ENCODE measurements at places on chromosomes 12 and 14.
A peak's percentile ranks its signal among the peaks of the same experiment; 100 is the strongest.

GRCh38 chr12:24778486-24779304 is 170.2 kb downstream of the BCAT1 start:
- DNase-seq = peak; percentile 51

DNA sequence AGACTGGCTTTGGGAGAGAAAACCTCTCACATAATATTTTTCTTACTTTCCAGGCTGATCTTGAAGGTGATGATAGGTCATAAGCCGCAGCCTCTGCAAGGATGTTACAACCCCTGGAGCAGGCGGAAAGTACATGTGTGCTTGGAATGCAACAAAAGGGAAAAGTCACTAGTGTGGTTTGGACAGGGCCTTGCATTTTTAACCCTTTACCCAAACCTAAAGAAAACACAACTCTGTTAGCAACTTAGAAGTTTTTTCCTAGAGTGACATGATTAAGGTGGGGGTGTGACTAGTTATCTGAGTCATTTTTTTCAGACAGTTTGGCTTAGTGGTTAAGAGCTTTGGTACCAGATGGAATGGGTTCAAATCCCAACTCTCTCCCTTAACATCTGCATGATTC is 97.0 kb downstream of the TMEM30B start:
- DNase-seq = peak; percentile 100

GRCh38 chr12:103679421-103680170 is 92.5 kb downstream of the STAB2 start:
- DNase-seq = no peak

- DNase-seq = peak; percentile 58
These were observed 98.1 kb downstream of the DDHD1 start for GRCh38 chr14:53055003-53055402.

DNA sequence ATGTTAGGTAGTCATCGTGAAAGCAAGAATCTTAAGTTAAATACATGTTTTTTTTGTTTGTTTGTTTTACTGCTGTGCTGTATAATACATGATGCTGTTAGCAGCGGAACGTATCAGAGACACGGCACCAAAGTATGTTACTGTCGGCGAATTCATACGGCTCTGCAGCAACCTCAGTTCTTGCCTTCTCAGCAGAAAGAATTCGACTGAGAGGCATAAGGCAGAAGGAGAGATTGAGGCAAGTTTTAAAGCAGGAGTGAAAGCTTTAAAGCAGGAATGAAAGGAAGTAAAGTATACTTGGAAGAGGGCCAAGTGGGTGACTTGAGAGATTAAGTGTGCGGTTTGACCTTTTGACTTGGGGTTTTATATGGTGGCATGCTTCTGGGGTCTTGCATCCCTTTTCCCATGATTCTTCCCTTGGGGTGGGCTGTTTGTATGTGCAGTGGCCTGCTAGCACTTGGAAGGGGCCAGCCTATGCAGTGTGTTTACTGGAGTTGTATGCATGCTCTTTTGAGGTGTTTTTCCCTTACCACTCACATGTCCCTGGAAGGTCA is 23.7 kb downstream of the LEMD3 start:
- DNase-seq = peak; percentile 12

DNA sequence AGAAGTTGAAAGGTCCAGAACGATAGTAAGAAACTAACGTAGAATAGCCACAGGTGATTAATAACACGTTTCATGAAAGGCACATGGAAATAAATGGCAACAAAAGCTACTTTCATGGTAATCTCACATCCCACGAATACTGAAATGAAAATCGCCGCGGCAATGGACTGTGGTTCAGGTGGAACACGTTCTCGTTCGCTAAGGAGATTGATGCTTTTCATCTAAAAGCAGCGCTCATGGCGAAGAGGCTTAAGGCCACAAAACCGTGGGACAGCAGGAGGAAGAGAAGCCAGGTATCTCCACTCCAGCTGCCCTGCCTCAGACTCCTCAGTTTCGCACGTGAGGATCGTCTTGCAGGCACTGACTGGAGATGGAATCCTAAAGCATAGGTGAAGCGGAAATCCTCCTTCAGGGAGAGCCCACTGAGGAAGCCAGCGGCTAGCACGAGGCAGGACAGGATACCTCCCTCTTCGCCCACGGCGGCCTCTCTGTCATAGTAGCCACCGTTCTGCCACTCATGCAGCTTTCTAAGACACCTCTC is 696 bp upstream of the GPHN start:
- DNase-seq = no peak

GRCh38 chr12:23528316-23528715 is 421.2 kb downstream of the SOX5 start:
- no peak for DNase-seq

GRCh38 chr12:51948066-51948465 is 3.4 kb upstream of the ACVR1B start:
- DNase-seq = no peak

DNA sequence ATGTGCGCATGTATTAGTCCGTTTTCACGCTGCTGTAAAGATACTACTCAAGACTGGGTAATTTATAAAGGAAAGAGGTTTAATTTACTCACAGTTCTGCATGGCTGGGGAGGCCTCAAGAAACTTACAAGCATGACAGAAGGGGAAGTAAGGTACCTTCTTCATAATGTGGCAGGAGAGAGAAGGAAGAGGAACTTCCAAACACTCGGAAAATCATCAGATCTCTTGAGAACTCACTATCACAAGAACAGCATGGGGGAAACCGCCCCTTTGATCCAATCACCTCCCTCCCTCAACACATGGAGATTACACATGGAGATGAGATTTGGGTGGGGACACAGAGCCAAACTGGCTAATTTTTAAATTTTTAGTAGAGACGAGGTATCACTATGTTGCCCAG is 41.8 kb upstream of the SNX6 start:
- DNase-seq = no peak
